ENCODE measurements at places on chromosomes 6 and 20.

GRCh38 chr6:111918825-111919224 is 45.6 kb upstream of the FYN start:
- no peak for DNase-seq

DNA sequence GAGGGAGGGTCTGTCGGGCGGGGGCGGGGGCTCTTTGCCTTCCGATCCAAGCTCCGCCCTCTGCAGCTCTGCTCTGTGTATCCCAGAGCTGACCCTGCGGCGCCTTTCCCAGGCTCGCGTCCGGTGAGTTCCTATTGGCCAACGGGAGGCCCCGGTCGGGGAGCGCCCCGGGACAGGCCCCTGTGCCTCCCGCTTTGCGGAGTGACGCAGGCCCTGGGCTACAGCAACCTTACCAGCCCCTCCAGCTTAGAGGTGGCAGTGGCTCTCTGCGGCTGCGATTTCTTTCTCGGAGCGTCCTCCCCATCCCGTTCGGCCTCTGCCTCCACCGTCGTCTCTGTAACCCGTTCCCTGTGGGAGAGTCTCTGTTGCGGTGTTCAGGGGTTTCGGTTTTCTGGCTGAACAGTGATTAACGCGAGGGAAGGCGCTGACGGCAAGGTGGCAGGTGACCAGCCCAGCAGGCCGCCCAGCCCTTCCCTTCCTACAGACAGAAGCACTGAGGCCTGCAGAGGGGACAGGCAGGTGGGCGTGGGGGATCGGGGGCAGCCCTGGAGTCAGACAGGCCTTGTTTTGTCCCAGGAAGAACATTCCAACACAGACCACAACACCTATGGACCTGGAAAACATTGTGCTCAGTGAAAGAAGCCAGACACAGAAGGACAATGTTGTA is 18.1 kb upstream of the CEBPB start:
- peak; percentile 98 for DNase-seq

- DNase-seq = no peak
Measured at GRCh38 chr6:100886076-100886475, 4.9 kb upstream of the ASCC3 start.

- DNase-seq = no peak
Measured at GRCh38 chr6:126432564-126432963, 92.6 kb downstream of the CENPW start.

DNA sequence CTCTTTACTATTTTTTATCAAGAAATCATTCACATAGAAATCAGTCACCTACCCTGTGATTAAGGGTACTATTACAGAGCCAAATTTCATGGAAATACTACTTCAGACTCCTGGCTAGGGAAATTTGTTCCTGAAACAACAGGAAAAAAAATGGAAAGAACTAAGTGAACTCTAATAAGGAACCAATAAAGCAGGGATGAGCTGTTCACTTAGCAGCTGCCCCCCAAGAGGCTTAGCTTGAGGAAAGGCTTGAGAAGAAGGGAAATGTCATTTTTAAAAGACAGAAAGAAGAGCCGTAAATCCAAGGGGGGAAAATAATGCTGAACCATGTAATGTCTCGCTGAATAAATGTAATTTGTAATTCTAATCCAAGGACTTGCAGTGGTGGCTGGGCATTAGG is 88.8 kb downstream of the COL21A1 start:
- no peak for DNase-seq

- no peak for DNase-seq
Measured at GRCh38 chr6:169838346-169839028, 87.1 kb downstream of the ERMARD start.

DNA sequence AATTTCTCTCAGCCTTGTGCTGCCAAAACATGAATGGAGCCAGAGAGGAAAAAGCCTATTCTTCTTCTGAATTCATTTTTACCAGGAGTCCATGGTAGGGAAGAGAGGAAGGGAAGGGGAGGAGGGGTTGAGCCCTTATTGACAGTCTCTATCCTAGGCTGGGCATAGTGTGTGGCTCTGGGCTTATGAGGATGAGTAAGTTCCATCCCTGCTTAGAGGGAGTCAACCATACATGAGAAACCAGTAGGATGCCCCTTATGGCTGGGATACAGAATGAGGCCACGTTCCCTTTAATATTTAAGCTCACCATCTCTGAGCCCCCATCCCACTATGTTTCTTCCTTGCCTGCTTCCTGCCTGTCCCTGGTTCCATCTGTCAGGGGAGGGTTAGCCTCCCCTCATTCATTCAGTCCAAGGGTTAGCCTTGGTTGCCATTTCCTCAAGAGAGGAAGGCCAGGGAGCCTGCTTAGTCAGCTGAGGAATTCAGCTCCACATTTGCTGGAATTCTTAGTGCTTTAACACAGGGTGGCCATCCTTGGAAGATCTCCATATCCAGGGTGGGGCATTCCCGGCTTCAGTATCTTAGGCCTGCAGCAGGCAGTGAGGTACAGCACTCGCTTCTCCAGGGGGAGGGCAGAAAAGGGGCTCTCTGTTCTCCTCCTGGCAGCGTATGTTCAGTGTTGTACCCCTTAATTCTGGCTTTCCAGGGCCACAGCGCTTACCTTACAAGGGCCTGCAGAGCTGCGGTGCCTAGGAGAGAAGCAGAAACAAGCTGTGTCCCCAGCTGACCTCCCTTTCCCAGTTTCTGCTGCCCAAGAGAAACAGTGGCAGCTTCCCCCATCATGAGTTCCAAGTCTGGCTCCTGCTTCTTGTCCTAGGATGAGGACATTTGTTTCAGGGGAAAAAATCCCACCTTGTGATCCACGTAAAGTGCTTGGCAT is 12.5 kb downstream of the SIRT5 start:
- DNase-seq = no peak

- no peak for DNase-seq
Measured at GRCh38 chr20:52001999-52002666, 189.4 kb downstream of the ZFP64 start.

DNA sequence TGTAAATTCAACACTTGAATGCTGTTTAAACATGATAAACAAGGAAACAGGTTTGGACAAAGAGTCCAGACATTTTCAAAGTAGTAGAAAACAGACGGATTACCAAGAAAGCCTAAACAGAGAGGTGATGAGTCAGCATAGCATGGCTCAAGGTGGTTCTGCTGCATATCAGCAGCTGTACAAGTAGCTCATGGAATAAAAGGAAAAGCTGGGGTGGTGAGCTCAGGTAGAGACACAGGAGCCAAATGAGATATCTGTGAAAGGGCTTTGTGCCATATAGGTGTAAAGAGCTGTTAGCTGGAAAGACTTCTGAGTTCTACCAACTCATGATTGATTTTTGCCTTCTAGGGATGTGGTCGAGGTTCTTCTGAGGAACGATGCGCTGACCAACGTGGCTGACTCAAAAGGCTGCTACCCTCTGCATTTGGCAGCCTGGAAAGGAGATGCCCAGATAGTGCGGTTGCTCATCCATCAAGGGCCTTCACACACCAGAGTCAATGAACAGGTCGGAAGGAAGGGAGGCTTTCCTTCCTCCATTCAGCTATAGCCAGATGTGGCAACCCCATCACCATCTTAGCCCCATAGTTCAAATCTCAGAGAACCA is 80.7 kb downstream of the ANKS1A start:
- DNase-seq = no peak

DNA sequence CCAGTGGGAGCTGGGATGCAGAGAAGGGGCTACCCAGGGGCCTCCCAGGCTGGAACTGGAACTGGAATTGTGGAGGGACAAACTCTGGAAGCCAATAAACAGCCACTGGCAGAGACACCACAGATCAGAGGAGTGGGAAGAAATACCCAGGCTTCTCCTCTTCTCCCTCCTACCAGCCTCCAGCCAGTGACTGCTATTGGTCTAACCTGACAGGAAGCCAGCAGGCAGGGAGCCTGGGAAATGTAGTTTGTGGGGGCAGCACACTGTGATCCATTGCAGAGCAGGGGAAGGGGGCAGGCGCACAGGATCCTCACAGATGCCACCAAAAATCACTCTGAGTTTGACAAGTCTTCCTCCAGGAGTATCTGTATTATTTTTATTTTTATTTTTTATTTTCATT is 12.1 kb upstream of the MLN start:
- no peak for DNase-seq

GRCh38 chr20:23920408-23921325 is 41.1 kb upstream of the CST5 start:
- no peak for DNase-seq

DNA sequence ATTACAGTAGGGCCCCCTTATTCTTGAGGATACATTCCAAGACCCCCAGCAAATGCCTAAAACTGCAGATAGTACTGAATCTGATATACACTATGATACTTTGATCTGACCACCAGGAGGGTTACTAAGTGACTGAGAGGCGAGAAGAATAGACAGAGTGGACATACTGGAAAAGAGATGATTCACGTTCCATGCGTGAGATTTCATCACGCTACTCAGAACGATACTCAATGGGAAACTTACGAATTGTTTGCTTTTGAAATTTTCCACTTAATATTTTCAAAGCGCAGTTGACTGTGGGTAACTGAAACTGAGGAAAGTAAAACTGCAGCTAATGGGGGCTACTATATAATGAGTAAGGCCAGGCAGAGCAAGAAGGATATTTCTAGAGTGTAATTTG is 60.8 kb downstream of the STX11 start:
- DNase-seq = no peak

DNA sequence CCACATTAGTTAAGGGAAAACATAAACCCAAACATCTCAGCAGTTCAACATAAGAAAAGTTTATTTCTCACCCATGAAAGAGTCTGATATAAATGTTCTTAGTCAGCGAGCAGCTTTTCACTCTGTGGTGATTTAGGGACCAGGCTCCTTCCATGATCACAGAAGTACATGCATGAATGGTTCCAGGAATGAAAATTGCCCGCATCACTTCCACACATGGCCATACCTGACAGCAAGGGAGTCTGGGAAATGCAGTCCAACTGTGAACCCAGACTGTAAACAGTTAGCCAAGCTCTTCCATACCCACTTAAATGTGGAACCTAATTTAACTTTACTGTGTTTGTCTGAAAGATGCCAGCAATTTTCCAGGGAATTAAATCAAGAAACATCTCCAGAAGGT is 353.9 kb downstream of the HACE1 start:
- DNase-seq = no peak

GRCh38 chr6:53794137-53794719 is 577 bp upstream of the LRRC1 start:
- DNase-seq = peak; percentile 73

- no peak for DNase-seq
Measured at GRCh38 chr6:4441981-4442434, 306.6 kb upstream of the ECI2 start.

GRCh38 chr6:148578837-148579565 is 167.8 kb upstream of the UST start:
- DNase-seq = no peak

- no peak for DNase-seq
Measured at GRCh38 chr6:16238963-16239797, 793 bp downstream of the GMPR start.

DNA sequence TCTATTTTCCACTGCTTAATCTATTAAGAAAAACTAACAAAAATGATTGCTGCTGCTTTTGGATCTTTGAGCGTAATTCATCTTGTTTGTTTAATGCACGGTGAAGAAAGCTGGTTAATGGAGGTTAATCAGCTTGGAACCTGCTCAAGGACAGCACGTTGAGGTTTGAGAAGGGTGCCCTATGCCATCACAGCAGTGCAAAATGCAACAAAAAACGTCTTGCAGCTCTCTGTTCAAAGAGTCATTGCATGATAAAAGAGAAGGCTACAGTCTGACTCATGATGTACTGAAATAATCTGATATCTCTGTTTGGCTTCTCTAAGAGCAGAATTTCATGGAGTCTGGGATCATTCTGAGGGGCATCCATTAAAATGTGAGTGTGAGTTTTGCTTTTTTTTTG is 80.6 kb upstream of the PREP start:
- no peak for DNase-seq

DNA sequence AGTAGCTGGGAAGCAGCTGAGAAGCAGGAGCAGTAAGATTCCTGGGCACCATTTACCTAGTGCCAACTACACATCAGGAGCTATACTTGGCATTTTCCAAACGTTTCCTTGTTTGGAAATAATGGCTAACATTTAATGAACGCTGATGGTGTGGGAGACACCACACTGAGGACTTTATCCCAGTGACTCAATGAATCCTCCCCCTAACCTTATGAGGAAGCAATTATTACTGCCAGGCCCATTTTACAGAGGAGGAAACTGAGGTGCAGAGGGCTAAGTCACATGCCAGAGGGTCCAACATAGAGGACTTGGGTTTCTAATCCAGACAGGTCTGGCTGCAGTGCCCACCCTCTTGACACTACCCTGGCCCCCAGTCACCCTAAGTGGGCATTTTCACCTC is 6.1 kb downstream of the PTGIS start:
- DNase-seq = no peak
